Motor neuron (in vitro differentiated cells): ENCODE measurements at places on chromosomes 7 and 10. TPM values are rescaled to one million over a fixed set of nuclear protein-coding genes. Genes with fewer than 3 reads are reported as not detected.

DNA sequence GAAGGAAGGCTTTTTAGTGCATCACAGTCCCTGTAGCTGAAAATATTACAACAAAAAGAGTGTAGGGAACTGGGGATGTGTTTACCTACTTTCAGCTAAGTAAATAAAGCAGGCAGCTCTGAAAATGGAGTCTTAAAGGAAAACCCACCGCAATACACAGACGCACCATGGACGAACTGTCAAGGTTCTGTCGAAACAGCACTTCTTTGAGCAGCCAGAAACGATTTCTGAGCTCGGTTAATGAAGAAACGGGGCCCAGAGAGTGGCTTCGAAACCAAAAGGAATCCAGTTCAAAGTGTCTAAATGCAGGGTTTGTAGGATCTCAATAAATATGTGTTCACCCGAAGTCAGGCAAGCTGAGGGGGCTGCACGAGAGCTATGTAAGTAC is 275.4 kb upstream of the NEBL start:
- ATAC-seq, result no peak

GRCh38 chr7:65938336-65938895 is 43.6 kb downstream of the GUSB start:
- peak; percentile 47 for ATAC-seq

GRCh38 chr7:13886356-13886755 is 103.1 kb downstream of the ETV1 start:
- ATAC-seq, result no peak

LRRN3 gene
- 30.6 and 30.7 TPM in 2 replicates for total RNA-seq

MRLN gene
- total RNA-seq, result 0.27 and 0.63 TPM in 2 replicates

BAZ1B gene
- total RNA-seq, result 93.4 and 98.2 TPM in 2 replicates

- ATAC-seq, result peak; percentile 12
Measured at GRCh38 chr7:44633254-44634186, 27.1 kb downstream of the OGDH start.

GRCh38 chr7:139360948-139361307 is 1.2 kb downstream of the LUC7L2 start:
- no peak for ATAC-seq

GRCh38 chr10:47230482-47230881 is 69.5 kb upstream of the GDF10 start:
- no peak for ATAC-seq

AGFG2 gene
- total RNA-seq, result 14.9 and 15.4 TPM in 2 replicates

ENTPD7 gene
- 9.9 and 12.0 TPM in 2 replicates for total RNA-seq

- no peak for ATAC-seq
Measured at GRCh38 chr7:138865843-138866242, 67.8 kb upstream of the ATP6V0A4 start.

SORCS3 gene
- total RNA-seq, result 14.3 and 16.5 TPM in 2 replicates

DNA sequence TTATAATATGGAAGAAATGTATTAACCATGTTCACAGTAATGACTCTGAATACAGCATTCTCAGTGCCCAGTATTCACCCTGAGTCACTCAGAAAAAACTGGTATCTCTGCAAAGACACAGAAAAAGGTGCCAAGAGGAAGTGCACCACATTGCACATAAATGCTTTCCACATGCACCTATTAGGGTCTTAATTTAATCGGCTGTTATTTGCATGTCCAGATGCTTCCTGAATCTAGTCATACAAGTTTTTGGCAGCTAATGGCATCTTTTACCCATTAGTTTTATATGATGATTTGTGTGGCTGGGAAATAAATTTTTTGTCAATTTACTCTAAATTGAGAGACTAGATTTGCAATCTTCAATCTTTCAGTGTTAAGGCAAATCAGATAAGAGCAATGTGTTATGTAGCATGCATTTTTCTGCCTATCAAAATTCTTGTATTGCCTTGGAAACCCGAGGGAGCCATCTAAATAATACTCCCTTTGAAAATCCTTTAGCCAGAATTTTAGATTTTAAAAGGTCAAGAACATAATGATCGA is 58.2 kb downstream of the ZNF680 start:
- ATAC-seq, result no peak

DNA sequence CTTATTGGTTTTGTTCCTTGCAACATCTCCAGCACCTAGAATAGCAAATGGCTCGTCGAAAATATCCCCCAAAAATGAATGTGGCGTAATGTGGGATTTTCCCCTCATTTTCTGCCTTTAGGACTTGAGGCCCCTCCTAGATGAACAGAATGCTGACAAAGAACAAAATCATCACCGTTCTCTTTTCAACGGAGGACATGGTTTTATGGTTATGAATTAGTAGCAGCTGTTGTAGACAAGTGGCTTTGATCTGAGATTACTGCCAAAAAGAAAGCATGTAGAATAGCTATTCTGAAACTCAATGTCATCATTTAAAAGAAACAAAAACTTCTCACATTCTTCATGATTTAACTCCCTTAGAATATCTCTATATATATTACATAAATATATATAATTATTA is 17.2 kb upstream of the CALN1 start:
- ATAC-seq, result no peak

GRCh38 chr10:75037171-75038153 is 74.0 kb upstream of the SAMD8 start:
- ATAC-seq, result no peak

GRCh38 chr7:621572-622285 is 102.1 kb upstream of the PDGFA start:
- ATAC-seq, result no peak
